ENCODE measurements at places on chromosomes 2 and 18.
A peak's percentile ranks its signal among the peaks of the same experiment; 100 is the strongest.

DNA sequence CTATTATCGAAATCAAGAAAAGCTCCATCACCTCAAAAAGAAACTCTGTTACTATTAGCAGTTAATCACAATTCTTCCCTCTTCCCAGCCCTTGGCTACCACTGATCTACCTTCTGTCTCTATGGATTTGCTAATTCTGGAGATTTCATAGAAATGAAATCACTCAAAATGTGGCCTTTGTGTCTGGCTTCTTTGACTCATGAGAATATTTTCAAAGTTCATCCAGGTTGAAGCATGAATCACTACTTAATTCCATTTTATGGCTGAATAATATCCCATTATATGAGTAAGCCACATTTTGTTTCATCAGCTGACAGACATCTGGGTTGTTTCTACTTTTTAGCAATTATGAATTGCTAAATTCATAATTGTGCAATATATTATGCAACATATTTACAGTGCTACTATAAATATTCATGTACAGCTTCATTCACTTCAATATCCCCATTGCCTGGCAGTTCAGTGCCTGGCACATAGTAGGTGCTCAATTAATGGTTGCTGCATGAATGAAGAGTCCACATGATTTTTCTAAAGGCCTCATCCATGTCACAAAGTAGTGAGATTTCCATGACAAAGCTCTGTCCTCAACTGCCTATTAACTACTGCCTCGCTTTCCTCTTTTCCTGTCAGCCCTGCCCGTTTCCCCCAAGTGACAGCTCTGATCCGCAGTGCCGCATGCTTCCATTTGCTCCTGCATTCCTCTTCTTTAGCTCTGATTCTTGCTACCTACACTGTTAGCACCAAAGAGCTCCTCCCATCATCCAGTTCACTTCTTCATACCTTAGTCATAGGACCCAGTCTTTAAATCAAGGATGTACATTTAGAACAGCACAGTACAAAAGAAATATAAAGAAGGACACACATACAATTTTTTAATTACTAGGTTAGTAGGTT, 32.8 kb downstream of the CCDC93 start:
- DNase-seq: no peak

DNA sequence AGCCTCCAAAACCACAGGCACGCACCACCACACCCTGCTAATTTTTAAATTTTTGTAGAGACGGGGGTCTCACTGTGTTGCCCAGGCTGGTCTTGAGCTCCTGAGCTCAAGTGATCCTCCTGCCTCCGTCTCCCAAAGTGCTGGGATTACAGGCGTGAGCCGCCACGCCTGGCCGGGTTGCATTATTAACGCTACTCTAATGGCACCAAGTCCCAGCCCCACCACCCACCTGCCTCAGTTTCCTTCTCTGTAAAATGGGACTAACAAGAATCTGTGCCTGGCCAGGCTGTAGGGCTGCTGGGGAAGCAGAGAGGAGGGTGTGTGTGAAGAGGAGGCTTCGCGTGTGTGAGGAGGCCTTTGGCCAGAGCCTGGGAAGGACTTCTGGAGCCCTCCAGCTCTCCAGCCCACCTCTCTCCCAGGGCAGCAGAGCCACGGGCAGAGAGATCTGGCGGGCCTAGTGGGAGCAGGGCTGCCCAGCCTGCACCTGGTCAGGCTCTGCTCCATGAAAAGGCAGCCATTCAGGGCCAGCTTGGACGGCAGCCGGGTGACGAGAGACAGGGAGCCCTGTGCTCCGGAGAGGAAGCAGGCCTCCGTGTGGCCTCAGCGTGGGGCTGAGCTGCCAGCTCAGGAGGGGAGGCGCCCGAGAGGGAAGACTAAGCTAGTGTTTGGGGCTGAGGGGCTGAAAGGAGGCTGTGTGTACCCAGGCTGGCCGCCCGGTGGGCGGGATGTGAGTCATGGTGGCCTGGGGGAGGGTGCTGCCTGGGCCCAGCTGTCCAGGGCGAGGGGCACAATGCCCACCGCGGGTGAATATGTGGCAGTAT, 7.4 kb upstream of the B3GNT7 start:
- peak; percentile 97 for DNase-seq

DNA sequence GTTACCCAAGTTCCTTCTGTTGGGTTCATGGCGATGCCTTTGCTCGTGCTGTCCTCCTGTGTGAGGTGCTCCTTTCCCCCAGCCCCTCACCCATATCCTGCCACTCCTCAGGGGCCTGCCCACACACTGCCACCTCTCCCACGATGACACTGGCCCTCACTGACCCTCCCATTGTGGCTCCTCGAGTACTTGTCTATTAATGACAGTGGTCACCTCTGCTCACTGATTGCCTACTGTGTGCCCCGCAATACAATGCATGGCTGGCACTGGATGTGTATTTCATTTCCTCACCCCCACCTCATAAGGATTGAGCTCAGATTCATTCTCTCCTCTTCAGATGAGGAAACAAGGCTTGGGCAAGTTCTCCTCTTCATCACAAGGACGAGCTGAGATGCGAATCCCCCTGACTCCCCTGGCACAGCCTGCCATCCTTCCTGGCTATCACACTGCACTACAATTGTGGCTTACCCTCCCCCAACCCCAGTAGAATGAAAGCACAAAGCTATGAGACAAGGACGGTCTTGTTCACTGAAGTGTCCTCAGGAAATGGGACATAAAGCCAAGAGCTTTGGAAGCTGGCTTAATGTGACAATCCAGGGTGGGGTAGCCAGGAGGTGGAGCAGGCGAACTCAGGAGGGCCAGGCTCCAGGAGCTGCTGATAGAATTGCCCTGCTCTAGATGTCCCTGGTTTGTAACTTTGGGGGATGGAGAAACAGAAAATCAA, 93.9 kb upstream of the RAB12 start:
- no peak for DNase-seq

- no peak for DNase-seq
Observed at GRCh38 chr2:140440815-140441214, 1660.6 kb upstream of the NXPH2 start.

GRCh38 chr2:179817181-179817841, 44.1 kb downstream of the ZNF385B start:
- DNase-seq: no peak

GRCh38 chr2:45699032-45699658, 47.7 kb downstream of the PRKCE start:
- no peak for DNase-seq

GRCh38 chr2:63719052-63719451, 122.6 kb upstream of the UGP2 start:
- no peak for DNase-seq

- no peak for DNase-seq
Observed at GRCh38 chr2:74703373-74703772, 49.3 kb downstream of the SEMA4F start.

DNA sequence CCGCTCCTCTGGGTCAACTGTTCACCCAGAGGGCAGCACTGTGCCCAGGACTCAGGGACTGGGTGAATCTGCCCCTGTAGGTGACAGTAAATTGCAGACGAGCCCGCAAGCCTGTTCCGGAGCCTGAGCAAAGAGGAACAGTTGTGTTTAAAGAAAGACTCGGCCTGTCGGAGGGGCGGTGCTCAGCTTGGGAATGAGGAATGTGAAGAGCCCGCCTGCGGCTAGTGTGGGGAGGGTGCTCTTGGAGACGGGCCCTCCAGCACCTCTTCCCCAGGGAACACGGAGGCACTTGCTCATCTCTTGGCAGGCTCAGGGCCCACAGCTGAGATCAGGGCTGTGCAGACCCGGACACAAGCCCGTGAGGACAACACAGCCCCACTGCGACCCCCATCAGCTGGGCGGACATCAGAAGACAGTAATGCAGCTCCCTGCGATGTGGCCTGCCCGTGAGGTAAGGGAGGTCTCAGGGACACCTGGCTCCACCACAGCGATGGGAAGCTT, 299.0 kb downstream of the NDUFA10 start:
- DNase-seq: no peak

GRCh38 chr2:2839393-2839781, 508.3 kb upstream of the MYT1L start:
- DNase-seq: no peak

- no peak for DNase-seq
Observed at GRCh38 chr2:9895669-9896590, 52.7 kb downstream of the TAF1B start.

DNA sequence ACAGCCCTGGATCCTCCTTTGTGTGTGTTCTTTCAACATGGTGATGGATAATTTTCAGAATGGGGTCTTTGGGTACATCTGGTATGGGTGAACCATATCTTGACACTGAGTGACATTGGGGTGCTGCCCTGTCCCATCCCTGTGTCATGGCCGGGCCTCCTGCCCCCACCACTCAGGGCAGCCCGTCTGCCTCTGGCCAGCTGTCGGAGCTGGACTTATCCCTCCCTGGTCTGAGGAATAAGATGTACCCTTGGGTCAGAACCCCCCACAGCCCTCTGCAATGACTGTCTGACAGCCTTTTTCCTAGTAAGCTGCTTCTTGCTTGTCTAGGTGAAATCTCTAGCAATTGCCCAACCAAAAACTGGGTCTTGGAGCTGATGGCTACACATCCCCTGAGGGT, 142.9 kb downstream of the SH3RF3 start:
- DNase-seq: no peak

DNA sequence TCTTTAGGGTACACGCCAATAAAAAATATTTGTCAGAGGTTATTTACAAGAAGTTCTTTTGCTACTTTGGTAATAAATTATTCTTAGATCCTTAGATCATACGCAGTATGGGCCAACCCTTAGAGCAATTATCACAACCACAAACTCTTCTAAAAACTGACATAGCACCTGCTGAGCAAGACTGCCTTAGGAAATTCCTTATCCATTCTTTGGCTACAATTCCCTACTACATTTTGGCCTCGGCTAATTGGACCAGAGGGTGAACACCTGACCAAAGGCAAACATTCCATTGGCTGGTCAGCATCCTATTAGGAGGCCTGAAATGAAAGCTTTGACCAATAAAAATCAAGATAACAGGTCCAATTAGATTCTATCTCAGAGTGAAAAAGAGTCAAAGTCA, 147.6 kb upstream of the CCDC68 start:
- no peak for DNase-seq

DNA sequence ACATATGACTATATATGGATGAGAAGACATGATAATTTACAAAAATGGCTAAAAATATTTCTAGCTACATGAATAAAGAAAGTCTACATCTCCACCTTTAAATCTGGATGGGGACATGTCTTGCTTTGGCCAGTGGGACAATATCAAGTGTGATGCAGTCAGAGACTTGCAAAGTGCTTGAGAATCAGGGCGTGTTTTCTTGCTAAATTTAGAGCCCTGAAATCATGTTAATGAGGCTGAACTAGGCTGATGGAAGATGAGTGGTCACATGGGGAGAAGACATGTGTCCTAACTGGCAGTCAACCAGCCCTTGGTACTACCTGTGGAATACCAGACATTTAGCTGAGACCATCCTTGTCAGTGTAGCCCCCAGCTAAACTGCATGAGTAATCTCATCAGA, 278.5 kb upstream of the RGPD4 start:
- no peak for DNase-seq

DNA sequence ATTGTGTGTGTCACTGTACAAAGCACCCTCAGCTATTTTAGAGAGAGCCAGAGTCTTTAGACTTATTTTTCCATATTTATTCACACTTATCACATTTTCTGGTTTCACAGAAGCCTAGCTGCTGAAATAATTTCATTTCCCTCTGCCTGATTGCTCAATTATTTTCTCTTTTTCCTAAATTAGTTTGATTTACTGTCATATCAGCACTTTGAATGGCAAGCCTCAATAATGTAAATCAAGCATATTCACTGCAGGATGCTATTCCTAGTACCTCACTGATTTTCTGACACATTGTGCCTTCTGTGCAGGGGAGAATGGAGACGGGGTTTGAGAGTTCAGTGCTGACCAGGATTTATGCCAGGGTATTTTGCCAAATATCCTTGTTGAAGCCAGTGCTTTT, 48.3 kb downstream of the CPS1 start:
- DNase-seq: no peak

- DNase-seq: no peak
Observed at GRCh38 chr2:131046028-131046917, 47.0 kb downstream of the FAM168B start.

DNA sequence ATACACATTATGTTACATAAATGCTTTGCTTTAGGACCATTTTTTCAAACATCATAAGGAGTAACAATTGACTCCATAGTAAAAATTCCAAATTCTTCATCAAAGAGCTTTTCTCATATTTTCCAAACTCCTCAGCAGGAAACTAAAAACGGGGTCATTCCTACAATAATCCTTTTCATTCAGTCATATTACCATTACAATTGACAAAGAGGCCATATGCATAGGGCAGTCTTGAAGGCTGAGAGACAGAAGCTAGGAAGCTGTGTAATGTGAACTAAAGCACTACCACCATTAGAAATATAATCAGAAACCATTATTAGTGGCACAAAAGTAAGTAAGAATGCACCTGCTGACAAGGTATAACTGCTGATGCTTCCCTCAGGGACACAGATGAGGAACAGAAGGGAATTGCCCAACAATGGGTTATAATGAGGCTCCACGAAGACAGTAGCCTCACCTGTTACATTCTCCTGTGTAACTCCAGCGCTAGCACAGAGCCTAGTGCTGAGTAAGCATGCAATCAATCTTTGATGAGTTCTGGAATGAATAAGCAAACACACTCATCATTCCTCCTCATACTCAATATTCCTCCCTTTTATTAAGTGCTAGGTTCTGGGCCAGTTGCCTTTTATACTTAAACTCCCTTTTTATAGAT, 942.3 kb downstream of the CPS1 start:
- no peak for DNase-seq

- DNase-seq: no peak
Observed at GRCh38 chr2:164803776-164804466, 37.7 kb downstream of the COBLL1 start.

- DNase-seq: no peak
Observed at GRCh38 chr2:28506112-28506910, 10.5 kb downstream of the PLB1 start.

GRCh38 chr2:45643543-45644542, 7.6 kb upstream of the PRKCE start:
- peak; percentile 22 for DNase-seq

GRCh38 chr2:164569378-164569777, 51.9 kb downstream of the GRB14 start:
- no peak for DNase-seq

DNA sequence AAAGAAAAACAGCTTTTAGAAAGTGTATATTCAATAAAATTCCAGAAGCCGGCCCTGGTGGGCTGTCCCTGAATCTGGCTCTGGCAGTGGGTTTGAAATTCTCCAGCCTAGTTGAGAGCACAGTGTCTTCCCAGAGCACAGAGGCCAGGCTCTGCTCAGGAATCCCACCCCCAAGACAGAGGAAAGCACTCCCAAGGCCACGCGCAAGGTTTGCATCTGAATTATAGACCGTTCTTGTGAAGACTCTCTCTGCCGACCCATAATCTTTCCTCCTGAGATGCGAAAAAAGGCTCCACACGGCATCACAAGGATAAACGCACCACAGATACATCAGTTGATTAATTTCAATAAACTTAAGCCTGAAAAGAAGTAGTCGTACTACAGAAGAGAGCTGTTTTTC, 342.2 kb downstream of the CMPK2 start:
- no peak for DNase-seq

GRCh38 chr2:237192881-237193280, 107.2 kb downstream of the COPS8 start:
- no peak for DNase-seq

- DNase-seq: no peak
Observed at GRCh38 chr18:80252136-80252535, 4.8 kb upstream of the PARD6G start.

Data from hippocampal formation (tissue), 2 donors.